ENCODE measurements at places on chromosomes 3 and 15.

- H3K4me3 ChIP-seq: no peak overlapping the region
- peaks cover 15% of the 10 kb centered on the region for H3K4me1 ChIP-seq
- DNase-seq: no peak
- H3K27me3 ChIP-seq: no peaks in the 10 kb centered on the region
- H3K36me3 ChIP-seq: peaks cover 1% of the 10 kb centered on the region
- H3K27ac ChIP-seq: no peak overlapping the region
Measured at GRCh38 chr15:40157778-40158447, 3.0 kb upstream of the BUB1B start.

GRCh38 chr3:101556064-101556463 is 5.6 kb upstream of the TRMT10C start:
- H3K27me3 ChIP-seq: no peaks in the 10 kb centered on the region
- no peak overlapping the region for H3K27ac ChIP-seq
- H3K4me3 ChIP-seq: no peak overlapping the region
- no peaks in the 10 kb centered on the region for H3K4me1 ChIP-seq
- DNase-seq: peak; percentile 54
- H3K36me3 ChIP-seq: peaks cover 10% of the 10 kb centered on the region

- peaks cover 9% of the 10 kb centered on the region for H3K4me1 ChIP-seq
- no peak overlapping the region for H3K27ac ChIP-seq
- no peak overlapping the region for H3K4me3 ChIP-seq
- H3K27me3 ChIP-seq: 0 out of 2 replicates have a peak, but pooled peaks cover 1% of the 10 kb centered on the region
- no peak for DNase-seq
Measured at GRCh38 chr15:60583946-60584345, 105.0 kb upstream of the ICE2 start.

GRCh38 chr3:134536781-134537180 is 50.9 kb downstream of the CEP63 start:
- no peaks in the 10 kb centered on the region for H3K27me3 ChIP-seq
- DNase-seq: no peak
- H3K36me3 ChIP-seq: peaks cover 5% of the 10 kb centered on the region
- H3K4me3 ChIP-seq: no peak overlapping the region

DNA sequence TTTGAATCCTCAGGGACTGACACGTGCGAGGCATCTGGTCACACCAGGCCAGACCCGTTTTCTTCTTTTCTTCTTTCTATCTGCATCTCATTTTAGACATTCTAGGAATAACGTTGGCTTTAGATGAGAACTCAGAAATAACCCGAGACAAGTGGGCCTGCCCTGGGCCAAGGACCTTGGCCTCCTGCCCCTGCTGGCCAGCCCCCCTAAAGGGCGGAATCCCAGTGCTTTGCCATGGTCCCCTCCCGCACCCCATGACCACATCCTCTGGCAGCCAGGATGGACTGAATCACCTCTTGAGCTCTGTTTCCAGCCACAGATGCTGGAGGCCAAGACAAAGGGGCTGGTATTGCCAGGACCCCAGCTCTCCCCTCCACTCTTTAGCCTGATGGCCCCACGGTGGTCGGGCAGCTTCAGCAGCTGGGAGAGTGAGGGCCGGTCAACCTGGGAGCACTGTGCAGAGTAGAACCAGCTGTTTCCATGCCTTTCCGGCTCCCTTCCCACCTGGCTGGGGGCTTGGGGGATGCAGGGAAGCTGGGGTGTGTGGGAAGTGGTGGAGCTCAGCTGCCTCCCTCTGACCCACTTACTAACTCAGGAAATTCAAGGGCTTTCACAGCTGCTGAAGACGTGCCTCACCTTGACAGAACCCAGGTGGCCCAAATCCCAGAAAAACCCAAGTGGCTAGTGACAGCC is 190.9 kb downstream of the FAM43A start:
- DNase-seq: peak; percentile 17
- no peak overlapping the region for H3K4me3 ChIP-seq
- no peak overlapping the region for H3K27ac ChIP-seq
- no peaks in the 10 kb centered on the region for H3K36me3 ChIP-seq
- peaks cover 4% of the 10 kb centered on the region for H3K4me1 ChIP-seq
- H3K27me3 ChIP-seq: no peaks in the 10 kb centered on the region

GRCh38 chr15:65431731-65432130 is 9.0 kb upstream of the IGDCC4 start:
- no peak for DNase-seq
- H3K27me3 ChIP-seq: no peaks in the 10 kb centered on the region
- H3K4me1 ChIP-seq: no peaks in the 10 kb centered on the region
- no peaks in the 10 kb centered on the region for H3K36me3 ChIP-seq
- no peak overlapping the region for H3K27ac ChIP-seq

DNA sequence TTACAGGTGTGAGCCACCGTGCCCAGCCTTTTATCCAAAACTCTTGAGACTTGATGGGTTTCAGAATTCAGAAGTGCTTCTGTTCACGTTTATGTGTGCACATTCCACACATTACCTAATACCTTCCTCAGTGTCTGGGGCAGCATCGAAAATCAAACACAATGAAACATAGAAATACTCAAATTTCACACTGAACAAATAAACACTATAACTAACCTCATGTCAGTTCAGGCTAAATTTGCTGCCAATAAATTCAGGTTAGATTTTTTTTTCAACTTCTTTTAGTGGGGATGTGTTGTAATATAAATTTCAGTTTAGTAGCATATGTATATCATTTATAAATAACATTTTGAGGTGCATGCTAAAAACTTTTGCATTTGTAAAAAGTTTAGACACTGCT is 2.8 kb downstream of the EIF2AK4 start:
- H3K4me1 ChIP-seq: peaks cover 9% of the 10 kb centered on the region
- peak overlapping the region; percentile 54 for H3K4me3 ChIP-seq
- no peak for DNase-seq
- H3K27ac ChIP-seq: no peak overlapping the region
- H3K36me3 ChIP-seq: peaks cover 41% of the 10 kb centered on the region

DNA sequence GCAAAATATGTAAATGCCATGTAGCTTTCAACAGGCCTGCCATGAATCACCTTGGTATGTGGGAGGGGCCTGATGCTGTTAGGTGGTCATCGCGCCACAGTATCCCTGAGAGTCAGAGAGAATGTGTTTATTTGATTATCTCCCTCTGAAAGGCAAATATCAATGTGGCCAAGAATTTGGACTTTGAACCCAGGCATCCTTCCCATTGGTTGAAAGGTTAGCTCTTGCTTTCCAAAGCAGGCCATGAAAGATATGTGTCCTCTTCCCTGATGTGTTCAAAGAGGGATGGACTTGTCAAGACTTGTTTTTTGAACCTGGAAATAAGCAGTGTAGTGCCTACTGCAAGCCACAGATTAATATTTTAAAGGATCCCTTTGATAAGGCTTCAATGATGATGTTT is 36.7 kb downstream of the SRP14 start:
- H3K27me3 ChIP-seq: no peaks in the 10 kb centered on the region
- H3K27ac ChIP-seq: no peak overlapping the region
- H3K36me3 ChIP-seq: peaks cover 79% of the 10 kb centered on the region

DNA sequence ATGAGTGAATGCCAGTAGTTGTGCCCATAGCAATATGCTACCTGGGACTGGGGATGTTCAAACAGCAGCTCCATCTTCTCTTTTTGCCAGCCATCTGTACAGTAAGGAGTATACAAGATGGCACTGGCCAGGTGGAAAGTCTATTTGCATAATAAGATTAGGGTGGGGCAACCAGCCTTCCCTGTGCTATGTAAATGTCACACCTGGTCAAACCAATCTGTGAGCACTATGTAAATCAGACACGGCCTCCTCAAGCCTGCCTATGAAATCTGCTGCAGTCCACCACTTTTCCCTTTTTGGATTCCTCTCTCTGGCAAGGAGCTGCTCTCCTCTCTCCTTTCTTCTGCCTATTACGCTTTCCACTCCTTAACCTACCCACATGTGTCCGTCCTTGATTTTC is 53.0 kb downstream of the C3orf80 start:
- no peak overlapping the region for H3K27ac ChIP-seq
- no peaks in the 10 kb centered on the region for H3K27me3 ChIP-seq
- H3K4me3 ChIP-seq: no peak overlapping the region
- H3K4me1 ChIP-seq: no peaks in the 10 kb centered on the region
- no peak for DNase-seq

DNA sequence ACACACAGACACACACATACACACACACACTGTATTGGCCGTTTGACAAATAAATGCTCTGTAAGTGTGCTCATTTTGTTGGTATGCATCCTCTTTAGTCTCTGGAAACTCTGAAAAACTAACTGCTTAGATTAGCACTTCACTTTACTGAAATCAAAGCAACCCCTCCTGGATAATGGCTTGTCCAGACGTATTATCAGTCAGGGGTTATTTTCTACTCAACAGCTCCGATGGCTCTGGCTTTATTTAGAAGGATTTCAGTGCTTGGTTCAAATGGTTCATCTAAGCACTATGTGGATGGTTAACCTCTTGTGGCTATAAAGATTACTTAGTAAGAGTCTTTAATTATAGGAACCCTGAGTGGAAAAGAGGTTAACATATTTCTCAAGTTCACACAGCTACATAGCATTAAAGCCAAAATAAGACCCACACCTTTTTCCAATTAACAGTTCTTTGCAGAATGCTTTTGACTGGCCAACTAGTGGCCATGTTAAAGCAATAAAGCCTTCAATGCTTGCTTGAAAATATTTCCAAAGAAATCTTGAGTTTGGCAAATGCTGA is 516.1 kb upstream of the NAALADL2 start:
- H3K27ac ChIP-seq: no peak overlapping the region
- no peaks in the 10 kb centered on the region for H3K27me3 ChIP-seq
- no peaks in the 10 kb centered on the region for H3K36me3 ChIP-seq
- no peak for DNase-seq

DNA sequence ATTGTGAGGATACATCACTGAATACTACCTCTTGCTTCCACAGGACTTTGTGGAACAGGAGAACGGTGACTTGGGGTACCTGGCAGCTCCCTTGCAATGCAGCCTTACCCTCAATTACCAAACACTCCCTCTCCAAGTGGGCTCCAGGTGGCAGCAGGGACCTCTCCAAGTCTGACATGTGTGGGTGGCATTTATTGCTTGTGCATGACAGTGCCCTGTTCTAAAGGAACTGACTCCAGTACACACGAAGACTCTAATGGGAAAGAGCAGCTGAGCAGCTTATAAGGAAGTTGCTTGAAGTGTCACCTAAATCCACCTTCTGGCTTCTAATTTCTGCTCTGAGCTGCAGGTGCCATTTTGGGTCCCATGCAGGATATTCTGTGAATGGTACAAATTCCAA is 174.1 kb upstream of the SLCO3A1 start:
- peaks cover 4% of the 10 kb centered on the region for H3K4me1 ChIP-seq
- H3K27ac ChIP-seq: no peak overlapping the region
- DNase-seq: no peak
- H3K36me3 ChIP-seq: no peaks in the 10 kb centered on the region
- H3K27me3 ChIP-seq: no peaks in the 10 kb centered on the region
- H3K4me3 ChIP-seq: no peak overlapping the region

GRCh38 chr3:195666-196065 is 897 bp upstream of the CHL1 start:
- peaks cover 6% of the 10 kb centered on the region for H3K27me3 ChIP-seq
- H3K4me3 ChIP-seq: no peak overlapping the region
- H3K4me1 ChIP-seq: no peaks in the 10 kb centered on the region
- H3K27ac ChIP-seq: no peak overlapping the region
- no peak for DNase-seq
- no peaks in the 10 kb centered on the region for H3K36me3 ChIP-seq

- H3K4me1 ChIP-seq: peaks cover 14% of the 10 kb centered on the region
- no peak overlapping the region for H3K27ac ChIP-seq
- DNase-seq: peak; percentile 49
Measured at GRCh38 chr3:44992555-44993470, 16.8 kb downstream of the EXOSC7 start.

DNA sequence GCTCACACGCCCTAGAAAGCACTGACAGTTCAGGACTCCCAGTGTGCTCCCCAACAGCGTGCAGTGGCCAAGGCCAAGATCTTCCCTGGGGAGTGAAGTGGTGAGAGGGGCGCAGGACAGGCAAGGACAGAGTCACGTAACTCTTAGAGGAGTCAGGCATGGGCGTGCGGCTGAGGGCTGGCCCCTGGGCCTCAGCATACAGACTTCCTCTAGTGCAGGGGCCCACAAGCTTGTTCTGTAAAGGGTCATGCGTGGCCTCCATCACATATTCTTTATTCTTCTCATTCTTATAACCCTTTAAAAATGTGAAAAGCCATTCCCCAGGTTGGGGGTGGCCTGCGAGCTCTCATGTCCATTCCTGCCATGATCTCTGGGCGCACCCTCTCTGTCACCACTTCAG is 25.2 kb downstream of the TMEM43 start:
- H3K4me1 ChIP-seq: peaks cover 6% of the 10 kb centered on the region
- H3K36me3 ChIP-seq: peaks cover 12% of the 10 kb centered on the region
- H3K27me3 ChIP-seq: no peaks in the 10 kb centered on the region
- H3K4me3 ChIP-seq: no peak overlapping the region

- H3K27ac ChIP-seq: no peak overlapping the region
- no peaks in the 10 kb centered on the region for H3K4me1 ChIP-seq
- H3K27me3 ChIP-seq: no peaks in the 10 kb centered on the region
- no peak overlapping the region for H3K4me3 ChIP-seq
Measured at GRCh38 chr15:48774484-48774883, 36.4 kb downstream of the CEP152 start.

- no peaks in the 10 kb centered on the region for H3K36me3 ChIP-seq
- H3K4me3 ChIP-seq: no peak within 1 kb of the TSS
- no peaks in the 10 kb centered on the region for H3K4me1 ChIP-seq
- no peaks in the 10 kb centered on the region for H3K27me3 ChIP-seq
- H3K27ac ChIP-seq: no peak within 1 kb of the TSS
Measured at GRCh38 chr3:46612324-46612723, at the start of gene FAM240A. FAM240A (plus strand) TSS chr3:46612525; CDS start chr3:46612684, 159 bp downstream.

DNA sequence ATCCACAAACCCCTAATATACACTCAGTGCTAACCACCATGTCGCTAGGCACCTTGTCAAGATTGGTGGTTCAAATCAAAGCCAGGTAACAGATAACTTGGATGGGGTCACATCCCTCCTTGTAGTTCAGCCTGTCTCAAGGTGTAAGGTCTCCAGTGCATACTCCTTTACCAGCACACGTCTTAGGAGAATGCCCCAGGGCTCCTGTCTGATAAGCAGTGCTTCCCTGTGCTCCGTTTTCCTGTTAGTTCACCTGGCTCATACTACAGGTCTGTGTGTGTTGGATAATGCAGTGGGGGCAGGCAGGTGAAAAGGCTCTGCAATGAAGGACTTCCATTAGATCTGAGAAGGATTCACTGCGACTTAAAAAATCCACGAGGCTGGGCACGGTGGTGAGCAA is 50.7 kb downstream of the ETV5 start:
- H3K27ac ChIP-seq: no peak overlapping the region
- H3K4me3 ChIP-seq: no peak overlapping the region
- H3K4me1 ChIP-seq: peaks cover 2% of the 10 kb centered on the region
- H3K36me3 ChIP-seq: 0 out of 2 replicates have a peak, but pooled peaks cover 7% of the 10 kb centered on the region
- H3K27me3 ChIP-seq: no peaks in the 10 kb centered on the region

- H3K36me3 ChIP-seq: no peaks in the 10 kb centered on the region
- peak; percentile 68 for DNase-seq
- no peaks in the 10 kb centered on the region for H3K4me1 ChIP-seq
Measured at GRCh38 chr3:15206662-15207576, 873 bp downstream of the CAPN7 start.

Data from H9 (cell line).